Hair follicular keratinocyte (primary cell): ENCODE measurements at places on chromosomes 7 and 10. TPM values are rescaled to one million over a fixed set of nuclear protein-coding genes. Genes with fewer than 3 reads are reported as not detected.

Gene CYP2C19
- total RNA-seq, result not detected in 2 replicates

Gene CACNA2D1
- total RNA-seq, result 0.47 and 1.7 TPM in 2 replicates

Gene IFRD1
- 22.0 and 34.3 TPM in 2 replicates for total RNA-seq

Gene GPR15LG
- 0.99 TPM in 1 of 2 replicates, not detected in the other for total RNA-seq

Gene CUZD1
- 0.11 and 0.39 TPM in 2 replicates for total RNA-seq

Gene NUDT13
- total RNA-seq, result 0.91 and 2.5 TPM in 2 replicates

Gene HDAC9
- 3.0 and 11.1 TPM in 2 replicates for total RNA-seq

Gene INSYN2A
- total RNA-seq, result 0.23 TPM in 1 of 2 replicates, not detected in the other

Gene ABCB8
- total RNA-seq, result 53.4 and 60.7 TPM in 2 replicates
